Memory B cell (primary cell): ENCODE measurements at places on chromosomes 7 and 10.

DNA sequence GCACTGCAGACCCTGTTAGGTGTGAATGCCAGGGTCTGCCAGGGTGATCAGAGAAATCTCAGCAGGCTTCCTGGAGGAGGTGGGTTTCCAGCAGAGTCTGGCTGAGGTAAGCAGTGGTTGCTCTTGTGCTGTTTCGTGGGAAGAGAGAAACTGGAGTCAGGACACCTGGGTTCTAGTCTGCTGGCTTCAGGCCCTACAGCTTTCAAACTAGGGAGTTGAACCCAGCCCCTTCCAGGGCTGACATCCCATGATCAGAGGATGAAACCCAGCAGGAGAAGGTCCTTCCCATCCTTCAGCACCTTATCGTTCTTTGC lies 116.8 kb downstream of the CDH23 start:
- no peaks in the 10 kb centered on the region for H3K27me3 ChIP-seq
- no peaks in the 10 kb centered on the region for H3K4me1 ChIP-seq
- DNase-seq = no peak
- no peak overlapping the region for H3K27ac ChIP-seq

DNA sequence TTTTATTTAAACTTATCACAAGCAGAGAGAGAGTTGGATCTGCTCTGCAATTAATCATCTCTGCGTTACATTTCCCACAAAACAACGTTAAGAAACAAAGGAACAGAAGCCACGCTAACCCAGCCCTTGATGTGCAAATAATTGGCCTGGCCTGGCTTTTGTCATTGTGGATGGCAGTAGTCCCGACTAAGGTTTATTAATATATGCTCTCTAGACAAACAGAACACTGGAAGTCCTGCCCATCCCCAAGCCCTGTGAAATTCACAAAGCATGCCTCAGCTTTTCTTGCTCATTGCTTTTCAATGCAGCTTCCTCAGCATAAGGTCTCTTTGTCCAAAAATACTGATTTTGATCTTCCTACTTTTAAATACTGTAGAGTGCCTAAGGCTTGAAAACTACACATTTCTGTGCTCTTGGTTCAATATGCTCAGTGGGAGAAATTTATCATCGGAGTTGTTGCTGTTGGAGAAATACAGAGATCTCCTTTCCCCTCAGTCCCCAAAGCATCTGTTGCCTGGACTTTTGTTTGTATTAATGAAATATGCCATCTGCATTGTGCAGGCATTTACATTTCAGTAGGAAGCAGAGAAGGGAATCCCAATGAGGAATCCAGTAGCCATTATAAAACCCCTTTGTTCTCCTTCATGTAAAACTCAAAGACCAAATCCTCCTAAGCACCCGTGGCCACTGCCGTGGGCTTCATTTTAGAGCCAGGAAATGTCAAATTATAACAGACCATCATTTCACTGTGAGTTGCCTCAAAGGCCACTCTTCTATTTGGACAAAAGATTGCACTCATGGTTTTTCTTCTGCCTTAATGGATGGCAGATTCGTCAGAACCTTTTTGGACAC lies 61.1 kb downstream of the SORCS1 start:
- H3K27me3 ChIP-seq = no peaks in the 10 kb centered on the region
- no peak for DNase-seq
- no peaks in the 10 kb centered on the region for H3K36me3 ChIP-seq
- H3K27ac ChIP-seq = no peak overlapping the region

DNA sequence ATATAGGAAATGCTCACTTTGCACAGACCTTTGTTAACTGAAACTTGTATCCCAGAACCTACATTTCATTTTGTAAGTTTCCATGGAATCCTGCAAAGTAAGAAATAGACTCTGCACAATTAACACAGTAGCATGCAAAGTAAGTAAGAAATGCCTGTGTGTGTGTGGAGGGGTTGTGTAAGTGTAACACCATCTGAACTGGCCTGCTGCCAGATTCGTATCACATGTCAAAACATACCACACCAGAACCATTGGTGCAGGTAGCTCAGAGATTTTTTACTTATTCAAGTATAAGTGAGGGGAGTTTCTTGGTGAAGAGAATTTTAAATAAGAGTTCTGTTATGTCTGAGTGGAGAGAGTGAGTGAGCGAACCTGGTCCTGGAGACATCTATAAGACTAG lies 17.9 kb upstream of the DDX21 start:
- DNase-seq = no peak
- no peaks in the 10 kb centered on the region for H3K4me1 ChIP-seq
- no peaks in the 10 kb centered on the region for H3K27me3 ChIP-seq
- no peak overlapping the region for H3K4me3 ChIP-seq
- H3K27ac ChIP-seq = peak overlapping the region; percentile 15

- H3K27me3 ChIP-seq = peaks cover 14% of the 10 kb centered on the region
- no peak overlapping the region for H3K4me3 ChIP-seq
- no peak overlapping the region for H3K27ac ChIP-seq
- peaks cover 3% of the 10 kb centered on the region for H3K4me1 ChIP-seq
Observed at GRCh38 chr7:36278069-36278619, 111.5 kb upstream of the ANLN start.
